ENCODE measurements at places on chromosomes 2 and 18.
A peak's percentile ranks its signal among the peaks of the same experiment; 100 is the strongest.

DNA sequence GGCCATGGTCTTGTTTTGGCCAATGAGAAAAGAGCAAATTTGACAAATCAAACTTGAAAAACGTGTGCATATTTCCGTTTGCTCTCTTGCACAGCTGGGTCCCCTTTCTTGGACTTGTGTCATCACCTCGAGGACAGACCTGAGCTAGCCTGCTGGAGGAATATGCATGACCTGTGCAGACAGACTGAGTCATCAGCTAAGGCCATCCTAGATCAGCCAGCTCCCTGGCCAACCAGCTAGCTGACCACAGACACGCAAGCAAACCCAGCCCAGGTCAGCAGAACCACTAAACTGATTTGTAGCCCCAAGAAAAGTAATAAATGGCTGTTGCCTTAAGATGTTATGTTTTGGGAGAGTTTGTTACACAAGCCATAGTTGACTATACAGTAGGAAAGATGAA, 61.3 kb upstream of the PAX3 start:
- DNase-seq = no peak

- DNase-seq = peak; percentile 43
These were observed 1.5 kb downstream of the SLC39A10 start for GRCh38 chr2:195658541-195658890.

DNA sequence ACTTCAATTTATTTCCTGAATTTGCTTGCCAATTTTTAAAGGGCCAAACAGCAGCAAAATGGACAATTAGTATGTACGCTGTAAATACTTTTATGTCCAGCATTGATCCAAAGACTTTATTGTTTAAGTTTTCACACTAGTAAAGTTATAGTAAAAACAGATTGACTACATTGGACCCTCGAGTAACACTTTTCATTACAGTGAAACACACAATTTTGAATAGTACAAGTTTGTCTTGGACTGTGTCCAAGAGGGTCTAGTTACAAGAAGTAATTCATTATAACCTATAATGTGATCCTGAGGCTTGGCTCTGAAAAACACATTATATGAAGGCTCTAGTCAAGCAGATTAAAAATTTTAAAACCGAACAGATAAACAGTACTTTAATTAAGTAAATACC, 11.4 kb upstream of the RBBP8 start:
- no peak for DNase-seq

- DNase-seq = no peak
These were observed 269.0 kb downstream of the CDCA7 start for GRCh38 chr2:173623438-173624319.

GRCh38 chr2:99439971-99440505, 49.8 kb downstream of the REV1 start:
- DNase-seq = no peak

DNA sequence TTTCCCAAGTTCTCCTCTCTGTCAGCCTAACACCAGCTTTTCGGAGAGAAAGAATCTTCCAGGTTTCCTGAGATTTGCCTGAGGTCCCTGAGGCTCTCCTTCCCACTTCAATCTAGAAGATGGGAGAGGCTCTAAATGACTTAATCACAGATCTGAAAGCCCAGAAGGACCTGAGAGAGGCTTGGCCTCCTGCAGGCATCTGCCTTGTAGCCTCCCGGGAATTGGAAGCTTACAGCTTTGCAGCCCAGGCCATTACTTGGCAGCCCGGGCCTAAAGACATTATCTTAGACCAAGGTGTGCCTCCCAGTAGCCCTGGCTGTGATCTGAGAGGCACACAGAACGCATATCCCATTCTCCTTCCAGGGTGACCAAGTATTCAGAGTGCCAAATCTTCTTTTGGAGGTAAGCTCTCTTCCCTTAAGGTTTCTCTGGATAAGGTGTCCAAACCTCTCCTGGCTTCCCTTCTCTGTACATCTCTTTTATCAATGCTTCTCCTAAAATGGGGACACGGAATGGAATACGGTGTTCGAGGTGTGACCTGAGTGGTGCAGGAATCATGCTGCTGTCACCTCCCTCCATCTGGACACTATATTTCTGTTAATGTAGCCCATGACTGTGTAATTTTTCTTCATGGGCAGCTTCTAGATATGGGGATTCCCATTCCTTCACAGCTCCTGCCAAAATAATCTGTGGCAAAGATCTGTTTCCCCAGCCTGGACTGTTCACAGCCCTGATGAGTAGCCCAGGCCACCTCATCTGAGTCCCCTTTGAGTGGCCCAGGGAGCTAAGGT, 16.0 kb downstream of the CTIF start:
- DNase-seq = no peak

GRCh38 chr2:141048951-141049350, 1081.9 kb downstream of the LRP1B start:
- DNase-seq = no peak

DNA sequence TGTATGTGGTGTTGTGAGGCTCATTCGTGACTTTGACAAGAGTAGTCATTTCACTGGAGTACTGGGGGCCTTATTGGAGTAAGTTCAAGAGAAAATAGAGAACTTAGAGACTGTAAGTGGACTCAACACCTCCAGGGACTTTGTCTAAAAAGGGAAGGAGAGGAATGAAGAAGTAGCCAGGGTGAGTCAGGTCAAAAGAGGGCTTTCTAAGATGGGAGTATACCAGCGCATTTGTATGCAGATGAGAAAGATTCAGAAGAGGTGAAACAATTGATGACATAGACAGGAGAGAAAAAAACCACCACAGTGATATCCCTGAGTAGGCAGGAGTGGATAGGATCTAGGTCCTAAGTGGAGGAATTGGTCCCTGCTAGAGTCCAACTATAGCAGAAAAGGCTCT, 246.8 kb downstream of the IKZF2 start:
- DNase-seq = no peak

DNA sequence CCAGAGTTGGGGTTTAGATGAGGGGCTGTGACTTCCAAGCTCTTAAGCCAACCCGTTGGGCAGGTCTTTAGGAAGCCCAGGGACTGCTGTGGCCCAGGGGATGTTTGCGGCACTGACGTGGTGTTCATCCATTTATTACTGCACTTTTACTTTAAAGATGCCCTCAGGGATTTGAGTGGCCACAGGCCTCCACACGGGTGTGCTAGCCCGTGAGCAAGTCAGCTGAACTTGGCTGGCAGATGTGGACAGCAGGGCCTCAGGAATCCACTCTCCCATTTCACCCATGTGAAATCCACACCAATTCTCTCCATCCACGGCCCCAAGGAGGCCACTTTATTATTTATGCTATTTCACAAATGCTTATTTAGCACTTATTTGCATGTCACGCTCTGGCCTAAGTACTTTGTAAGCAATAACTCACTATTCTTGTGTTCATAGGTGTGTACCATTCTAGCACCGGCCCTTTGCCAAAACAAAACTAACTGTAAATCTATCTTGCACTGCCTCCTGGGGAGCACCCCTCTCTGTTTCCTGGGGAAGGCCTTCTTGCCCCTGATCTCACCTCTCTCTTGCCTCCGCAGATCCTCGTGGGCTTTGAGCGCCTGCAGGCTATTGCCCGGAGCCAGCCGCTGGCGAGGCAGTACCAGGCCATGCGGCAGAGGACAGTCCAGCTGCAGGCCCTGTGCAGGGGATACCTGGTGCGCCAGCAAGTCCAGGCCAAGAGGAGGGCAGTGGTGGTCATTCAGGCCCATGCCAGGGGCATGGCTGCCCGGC, 39.1 kb upstream of the GPR17 start:
- no peak for DNase-seq

DNA sequence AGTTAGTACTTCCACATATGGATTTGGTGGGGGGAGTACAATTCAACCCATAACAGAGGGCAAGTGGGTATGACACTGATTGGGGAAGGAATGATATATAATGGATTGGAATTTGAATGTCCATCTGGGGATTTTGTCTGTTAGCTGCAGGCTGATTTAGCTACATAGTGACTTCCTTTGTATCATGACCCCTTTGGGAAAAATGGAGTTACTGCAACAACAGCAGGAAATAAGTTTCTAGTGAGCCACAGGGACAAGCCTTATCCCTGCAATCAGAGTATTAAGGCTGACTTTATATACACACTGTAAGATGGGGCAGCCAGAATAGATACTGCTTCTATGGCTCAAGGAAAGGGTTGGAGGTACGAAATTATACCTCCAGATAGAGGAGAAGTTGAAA, 404.4 kb upstream of the MEIS1 start:
- no peak for DNase-seq

GRCh38 chr2:220127311-220127710, 499.9 kb downstream of the SLC4A3 start:
- no peak for DNase-seq

- DNase-seq = no peak
These were observed 35.6 kb upstream of the SYT4 start for GRCh38 chr18:43312891-43313290.

- no peak for DNase-seq
These were observed 18.7 kb downstream of the TYW5 start for GRCh38 chr2:199936554-199936953.

DNA sequence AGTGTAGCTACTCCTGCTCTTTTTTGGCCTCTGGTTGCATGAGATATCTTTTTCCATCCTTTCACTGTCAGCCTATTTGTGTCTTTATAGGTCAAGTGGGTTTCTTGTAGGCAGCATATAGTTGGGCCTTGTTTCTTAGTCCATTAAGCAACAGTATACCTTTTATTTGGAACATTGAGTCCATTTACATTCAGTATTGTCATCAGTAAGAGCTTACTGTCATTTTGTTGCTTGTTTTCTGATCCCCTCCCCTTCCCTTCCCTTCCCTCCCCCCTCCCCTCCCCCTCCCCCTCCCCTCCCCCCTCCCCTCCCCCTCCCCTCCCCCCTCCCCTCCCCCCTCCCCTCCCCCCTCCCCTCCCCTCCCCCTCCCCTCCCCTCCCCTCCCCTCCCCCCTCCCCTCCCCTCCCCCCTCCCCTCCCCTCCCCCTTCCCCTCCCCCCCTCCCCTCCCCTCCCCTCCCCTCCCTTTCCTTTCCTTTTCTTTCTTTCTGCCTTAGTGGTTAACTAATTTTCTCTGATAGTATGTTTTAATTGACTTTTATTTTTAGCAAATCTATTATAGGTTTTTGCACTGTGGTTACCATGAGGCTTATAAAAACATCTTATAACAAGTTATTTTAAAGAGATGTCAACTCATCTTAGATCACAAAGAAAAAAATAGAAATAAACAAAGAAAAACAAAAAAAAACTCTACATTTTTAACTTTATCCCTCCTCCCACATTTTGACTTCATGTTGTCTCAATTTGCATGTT, 13.2 kb upstream of the DCDC2C start:
- no peak for DNase-seq

DNA sequence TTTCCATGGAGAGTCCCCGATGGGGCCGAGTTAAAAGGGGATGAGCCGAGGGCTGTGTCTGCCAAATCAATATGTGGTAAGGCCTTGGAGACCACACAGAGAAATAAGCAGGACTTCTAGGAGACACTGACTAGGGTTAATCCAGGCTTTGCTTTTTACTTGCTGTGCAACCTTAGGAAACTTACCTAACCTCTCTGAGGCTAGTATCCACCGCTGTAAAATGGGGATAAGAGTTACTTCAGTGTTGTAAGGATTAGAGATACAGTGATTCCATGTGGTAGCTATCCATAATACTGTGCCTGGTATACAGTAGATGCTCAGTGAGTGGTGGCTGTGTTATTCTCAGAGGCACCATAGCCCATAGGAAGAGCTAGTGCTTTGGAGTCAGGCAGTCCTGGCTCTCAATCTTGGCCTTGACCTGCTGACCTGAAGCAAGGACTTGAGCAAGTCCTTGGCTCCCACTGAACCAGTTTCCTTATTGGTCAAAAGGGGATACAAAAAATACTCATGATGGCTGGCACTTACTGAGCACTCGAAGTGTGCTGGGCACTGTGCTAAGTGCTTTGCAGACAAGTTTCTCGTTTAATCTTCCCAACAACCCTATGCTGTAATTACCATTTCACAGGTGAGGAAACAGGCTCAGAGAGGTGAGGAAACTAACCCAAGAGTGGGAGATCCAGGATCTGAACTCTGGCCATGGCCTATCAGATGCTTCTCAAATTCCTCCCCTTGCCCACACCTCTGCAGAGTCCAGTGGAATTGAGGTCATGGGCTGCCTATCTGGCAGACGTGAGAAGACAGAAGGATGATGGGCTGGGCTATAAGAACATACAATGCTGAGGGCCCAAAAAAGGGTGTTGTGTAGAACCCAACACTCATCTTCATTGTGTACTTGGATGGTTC, 12.0 kb upstream of the DES start:
- no peak for DNase-seq

GRCh38 chr2:168480825-168481585, 24.9 kb downstream of the CERS6 start:
- no peak for DNase-seq

DNA sequence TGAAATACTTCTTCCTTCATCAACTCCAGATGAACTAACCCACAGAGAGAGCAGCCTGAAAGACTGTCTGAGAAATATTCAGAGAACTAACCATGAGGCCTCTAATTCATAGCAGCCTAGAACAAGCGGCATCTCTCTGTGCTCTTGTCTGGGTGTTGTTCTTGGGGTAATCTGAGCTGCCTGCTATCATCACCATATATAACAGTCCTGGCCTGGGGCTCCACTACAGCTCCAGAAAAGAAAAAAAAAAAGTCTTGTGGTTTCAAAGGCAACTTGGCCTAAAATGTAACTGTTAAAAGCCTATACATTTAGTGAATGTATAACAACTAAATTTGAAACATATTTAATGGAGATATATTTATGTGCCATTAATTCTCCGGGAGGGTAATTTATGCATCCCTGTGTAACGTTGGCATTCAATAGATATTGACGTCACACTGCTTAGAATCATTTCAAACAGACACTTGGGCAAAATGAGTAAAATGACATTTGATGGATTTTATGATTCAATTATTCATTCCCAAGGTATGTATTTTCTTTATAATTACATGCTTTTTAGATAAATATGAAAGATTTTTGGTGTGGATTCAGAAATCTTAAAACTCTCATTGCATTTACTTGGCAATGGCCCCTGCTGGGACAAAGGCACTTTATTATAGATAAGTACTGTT, 294.3 kb downstream of the HRH4 start:
- no peak for DNase-seq

DNA sequence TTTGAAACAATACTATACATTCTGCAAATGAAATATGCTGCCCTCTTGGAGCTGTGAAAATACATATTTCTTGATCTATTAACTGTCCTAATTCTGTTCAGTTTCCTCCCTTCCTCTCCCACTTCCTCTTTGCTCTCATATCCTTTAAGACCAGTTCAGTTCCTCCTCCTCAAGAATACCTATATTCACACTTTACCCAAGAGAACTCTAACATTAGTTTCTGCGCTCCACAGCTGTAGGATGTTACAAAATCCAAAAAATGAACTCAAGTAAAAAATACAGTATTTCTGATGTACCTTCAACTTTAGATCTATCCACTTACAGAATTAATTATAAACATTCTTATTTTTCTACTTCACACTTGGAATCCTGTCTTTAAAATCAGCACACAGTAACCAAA, 5.4 kb downstream of the ITSN2 start:
- no peak for DNase-seq
